Glutamatergic neuron (in vitro differentiated cells): ENCODE measurements at places on chromosomes 5 and 9.

GRCh38 chr5:80852331-80853245 is 107.6 kb upstream of the RASGRF2 start:
- DNase-seq = no peak

DNA sequence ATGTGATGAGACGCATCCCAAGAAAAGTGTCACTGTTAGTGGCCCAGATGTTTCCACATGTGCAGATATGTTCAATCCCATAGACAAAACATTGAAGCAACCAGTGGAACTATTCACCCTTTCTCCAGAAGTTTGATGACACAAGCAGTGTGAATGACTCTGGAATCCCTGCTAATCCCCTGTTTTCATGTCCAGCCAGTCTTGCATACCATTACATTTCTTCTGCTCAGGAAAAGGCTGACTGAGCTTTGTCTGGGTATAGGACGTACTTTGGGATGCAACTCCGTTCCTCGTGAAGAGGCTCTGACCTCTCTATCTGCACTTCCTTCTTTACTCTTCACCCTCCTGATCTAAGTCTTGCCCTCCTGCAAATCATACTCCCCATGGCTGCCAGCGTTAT is 172.4 kb downstream of the NTRK2 start:
- DNase-seq = no peak

- no peak for DNase-seq
Observed at GRCh38 chr5:11477786-11478185, 426.5 kb downstream of the CTNND2 start.

DNA sequence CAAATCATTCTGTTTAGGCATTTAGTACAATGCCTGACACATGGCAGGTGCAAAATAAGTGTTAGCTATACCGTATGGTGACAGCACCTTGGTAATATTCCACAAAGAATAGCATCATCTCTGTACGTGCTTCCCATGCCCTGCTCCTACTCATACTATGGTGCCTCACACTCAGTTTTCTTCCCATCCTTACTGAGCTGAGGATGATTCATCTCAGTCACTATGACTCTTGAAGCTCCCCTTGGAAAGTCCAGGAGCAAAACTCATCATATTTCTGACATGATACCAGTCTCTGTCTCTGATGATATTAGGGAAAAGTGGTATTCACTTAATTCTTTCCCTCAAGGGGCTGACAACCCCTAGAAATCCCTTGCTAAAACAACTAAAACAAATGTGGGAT is 423.3 kb downstream of the EFNA5 start:
- no peak for DNase-seq

- no peak for DNase-seq
Observed at GRCh38 chr5:34550247-34550646, 105.9 kb upstream of the RAI14 start.
